Right atrium auricular region (tissue), 2 donors: ENCODE measurements at places on chromosomes 1 and 21. TPM values are rescaled to one million over a fixed set of nuclear protein-coding genes. Genes with fewer than 3 reads are reported as not detected.

OR2L2 gene
- total RNA-seq: not detected

GRCh38 chr1:222995236-222995580, 147.8 kb downstream of the TLR5 start:
- no peak for DNase-seq

- DNase-seq: no peak
Measured at GRCh38 chr1:12469493-12469892, 148.5 kb downstream of the DHRS3 start.

GRCh38 chr1:94105957-94106529, 14.9 kb downstream of the ABCA4 start:
- no peak for DNase-seq

- no peak for DNase-seq
Measured at GRCh38 chr1:220824031-220824989, 37.6 kb downstream of the MTARC1 start.

TTLL7 gene
- total RNA-seq: 10.8 TPM

CSF1 gene
- 31.4 TPM for total RNA-seq

CR1L gene
- total RNA-seq: not detected

DNA sequence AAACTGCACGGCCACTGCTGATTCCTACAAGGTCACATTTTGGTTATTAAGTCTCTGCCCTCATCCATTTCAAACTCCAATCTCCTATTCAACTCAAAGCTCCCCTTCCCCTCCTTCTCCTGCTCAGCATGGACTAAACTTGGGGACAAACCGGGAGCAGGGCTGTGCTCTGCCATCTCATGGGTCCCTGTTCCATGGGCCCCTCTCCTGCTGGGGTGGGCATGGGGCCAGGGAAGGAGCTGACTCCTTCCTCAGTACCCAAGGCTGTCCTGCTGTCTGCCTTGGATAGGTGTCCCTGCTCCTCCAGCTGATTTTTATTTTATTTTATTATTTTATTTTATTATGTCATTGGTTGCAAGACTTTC, 27.1 kb downstream of the TNNT2 start:
- DNase-seq: no peak

NBPF10 gene
- total RNA-seq: 0.67 TPM

DNA sequence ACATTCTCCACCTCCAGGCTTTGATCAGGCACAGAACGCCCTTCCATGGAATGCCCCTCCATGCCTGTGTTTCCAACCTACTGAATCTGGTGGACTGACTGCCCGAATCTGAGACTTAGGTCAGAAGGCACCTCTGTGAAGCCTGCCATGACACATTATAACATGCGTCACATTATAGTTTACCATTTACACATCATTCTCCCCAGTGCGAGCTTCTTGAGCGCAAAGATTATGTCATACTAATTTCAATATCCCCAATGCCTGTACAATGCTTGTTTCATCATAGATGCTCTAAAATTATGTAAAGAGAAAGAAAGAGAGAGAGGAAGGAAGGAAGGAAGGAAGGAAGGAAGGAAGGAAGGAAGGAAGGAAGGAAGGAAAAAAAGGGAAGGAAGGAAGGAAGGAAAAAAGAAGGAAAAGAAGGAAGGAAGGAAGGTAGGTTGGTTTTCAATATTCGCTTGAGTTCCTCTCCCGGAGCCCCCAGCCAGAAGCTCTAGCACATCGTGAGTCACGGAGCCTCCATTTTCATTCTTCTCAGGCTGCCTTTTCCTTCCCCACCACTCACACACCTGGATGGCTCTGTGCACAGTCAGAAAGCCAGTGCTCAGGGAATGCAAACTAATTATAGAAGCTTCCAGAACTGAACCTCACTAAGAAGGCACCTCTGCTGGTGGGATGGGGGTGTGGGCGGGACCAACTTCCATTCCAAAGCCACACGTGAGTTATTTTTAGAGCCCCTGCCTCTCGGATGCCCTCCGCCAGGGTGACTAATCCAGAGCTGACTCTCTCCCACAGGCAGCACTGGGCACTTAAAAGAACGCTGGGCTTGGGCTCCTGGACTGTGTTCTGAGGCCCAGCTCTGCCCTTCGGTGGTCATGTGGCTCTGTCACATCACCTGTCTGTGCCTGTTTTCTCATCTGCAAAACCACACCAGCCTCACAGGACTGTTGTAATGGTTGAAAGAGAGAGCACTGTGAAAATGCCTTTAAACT, 27.4 kb downstream of the LAMB3 start:
- no peak for DNase-seq

PLEKHO1 gene
- total RNA-seq: 77.4 TPM

DNA sequence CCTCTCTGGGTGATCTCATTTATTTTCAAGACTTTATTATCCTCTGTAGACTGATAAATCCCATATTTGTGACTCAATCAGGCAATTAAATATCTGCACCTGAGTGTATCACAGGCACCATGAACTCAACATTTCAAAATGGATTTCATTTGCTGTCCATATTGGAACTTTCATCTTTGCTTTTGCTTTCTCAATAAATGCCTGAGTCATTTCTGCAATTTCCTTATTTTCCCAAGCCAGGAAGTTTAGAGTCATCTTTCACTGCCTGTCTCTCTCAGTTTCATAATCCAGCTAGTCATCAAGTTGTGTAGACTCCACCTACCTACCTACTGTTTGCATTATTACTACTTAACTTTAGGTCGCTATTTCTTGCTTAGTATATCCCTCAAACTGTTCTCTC, 540.9 kb downstream of the LMO4 start:
- no peak for DNase-seq

DNA sequence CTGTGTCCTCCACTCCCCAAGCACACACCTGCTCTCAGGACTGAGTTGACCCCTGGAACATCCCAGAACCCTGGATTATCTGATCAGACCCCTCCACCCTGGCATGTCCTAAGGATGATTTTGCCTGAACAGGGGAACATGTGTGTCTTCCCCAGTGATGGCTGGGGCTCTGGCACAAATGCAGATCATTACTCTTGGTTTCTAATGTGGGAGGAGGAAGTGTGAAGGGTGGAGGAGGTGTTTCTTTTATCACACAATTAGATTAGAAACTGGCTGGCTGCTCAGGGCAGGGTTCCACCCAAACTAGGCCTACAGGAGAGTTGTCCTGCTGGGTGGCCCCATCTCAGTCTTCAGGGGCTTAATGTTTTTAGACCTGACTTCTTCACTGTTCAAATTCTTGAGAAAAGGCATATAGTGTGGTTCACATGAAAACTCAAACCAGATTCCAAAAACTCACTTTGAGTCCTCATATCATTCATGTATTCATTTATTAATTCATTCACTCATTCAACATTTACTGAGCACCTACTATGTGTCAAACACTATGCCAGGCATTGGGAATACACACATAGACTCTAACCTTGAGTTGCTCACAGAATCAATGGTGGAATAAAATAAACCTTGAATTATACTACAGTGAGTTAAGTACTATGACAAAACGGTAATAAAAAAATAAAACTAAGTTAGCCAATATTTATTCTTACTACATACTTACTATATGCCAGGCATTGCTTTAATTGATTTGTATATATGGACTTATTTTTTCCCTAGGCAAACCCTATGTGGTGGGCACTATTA, 221.8 kb upstream of the JUN start:
- no peak for DNase-seq

DNA sequence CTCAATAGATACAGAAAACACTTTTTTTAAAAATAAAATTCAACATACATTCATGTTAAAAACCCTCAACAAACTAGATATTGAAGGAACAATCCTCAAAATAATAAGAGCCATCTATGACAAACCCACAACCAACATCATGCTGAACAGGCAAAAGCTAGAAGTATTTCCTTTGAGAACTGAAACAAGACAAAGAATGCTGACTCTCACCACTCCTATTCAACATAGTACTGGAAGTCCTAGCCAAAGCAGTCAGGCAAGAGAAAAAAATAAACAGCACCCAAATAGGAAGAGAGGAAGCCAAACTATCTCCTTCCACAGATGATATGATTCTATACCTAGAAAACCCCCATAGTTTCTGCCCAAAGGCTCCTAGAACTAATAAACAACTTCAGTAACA, 46.2 kb upstream of the IVNS1ABP start:
- DNase-seq: no peak

- DNase-seq: no peak
Measured at GRCh38 chr1:1292442-1292779, 12.2 kb downstream of the SCNN1D start.
